ENCODE measurements at places on chromosomes 11 and 22.
A peak's percentile ranks its signal among the peaks of the same experiment; 100 is the strongest.

- no peak for DNase-seq
Measured at GRCh38 chr11:32072872-32073643, 17.8 kb upstream of the RCN1 start.

DNA sequence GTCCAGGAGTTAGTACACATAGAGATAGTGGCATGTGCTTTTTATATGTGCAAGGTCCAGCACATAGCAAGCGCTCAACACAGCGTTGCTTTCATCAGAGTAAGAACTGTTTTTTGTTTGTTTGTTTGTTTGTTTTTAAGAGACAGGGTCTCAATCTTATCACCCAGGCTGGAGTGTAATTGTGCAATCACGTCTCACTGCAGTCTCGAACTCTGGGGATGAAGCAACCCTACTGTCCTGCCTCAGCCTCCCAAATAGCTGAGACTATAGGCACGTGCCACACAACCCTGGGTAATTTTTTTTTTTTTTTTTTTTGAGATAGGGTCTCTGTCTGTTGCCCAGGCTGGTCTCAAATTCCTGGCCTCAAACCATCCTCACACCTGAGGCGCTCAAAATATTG is 10.8 kb downstream of the TCN2 start:
- no peak for DNase-seq

GRCh38 chr22:27994481-27995331 is 75.7 kb upstream of the PITPNB start:
- DNase-seq: no peak

DNA sequence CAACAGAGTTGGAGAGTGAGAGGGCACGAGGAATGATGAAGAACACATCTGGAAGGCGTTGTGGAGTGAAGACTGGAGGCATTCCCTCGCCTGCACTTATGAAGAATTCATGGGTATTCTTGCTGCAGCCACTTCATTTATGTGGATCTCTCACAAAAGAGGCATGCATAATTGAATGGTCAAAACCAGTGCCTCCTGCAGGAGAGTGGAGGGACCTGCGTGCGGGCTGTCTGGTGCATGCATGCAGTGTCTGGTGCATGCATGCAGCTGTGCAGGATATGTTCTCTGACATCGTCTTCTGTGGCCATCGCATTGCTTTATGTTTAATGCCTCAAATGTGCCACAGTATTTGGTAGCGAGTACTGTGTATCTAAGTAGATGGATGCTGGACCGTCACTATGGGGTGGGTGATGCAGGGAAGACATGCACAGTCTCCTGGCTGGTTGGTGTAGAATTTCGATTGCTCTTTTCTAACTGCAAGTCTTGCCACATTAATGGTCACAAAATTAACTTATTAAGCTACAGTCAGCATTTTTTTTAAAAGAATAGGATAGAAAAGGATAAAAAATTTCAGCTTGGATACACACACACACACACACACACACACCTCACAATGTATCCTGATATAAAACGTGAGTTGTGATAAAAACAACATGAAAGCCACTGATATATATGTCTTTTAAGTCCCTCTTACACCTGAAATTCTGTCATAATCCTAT is 20.9 kb upstream of the NTM start:
- no peak for DNase-seq

DNA sequence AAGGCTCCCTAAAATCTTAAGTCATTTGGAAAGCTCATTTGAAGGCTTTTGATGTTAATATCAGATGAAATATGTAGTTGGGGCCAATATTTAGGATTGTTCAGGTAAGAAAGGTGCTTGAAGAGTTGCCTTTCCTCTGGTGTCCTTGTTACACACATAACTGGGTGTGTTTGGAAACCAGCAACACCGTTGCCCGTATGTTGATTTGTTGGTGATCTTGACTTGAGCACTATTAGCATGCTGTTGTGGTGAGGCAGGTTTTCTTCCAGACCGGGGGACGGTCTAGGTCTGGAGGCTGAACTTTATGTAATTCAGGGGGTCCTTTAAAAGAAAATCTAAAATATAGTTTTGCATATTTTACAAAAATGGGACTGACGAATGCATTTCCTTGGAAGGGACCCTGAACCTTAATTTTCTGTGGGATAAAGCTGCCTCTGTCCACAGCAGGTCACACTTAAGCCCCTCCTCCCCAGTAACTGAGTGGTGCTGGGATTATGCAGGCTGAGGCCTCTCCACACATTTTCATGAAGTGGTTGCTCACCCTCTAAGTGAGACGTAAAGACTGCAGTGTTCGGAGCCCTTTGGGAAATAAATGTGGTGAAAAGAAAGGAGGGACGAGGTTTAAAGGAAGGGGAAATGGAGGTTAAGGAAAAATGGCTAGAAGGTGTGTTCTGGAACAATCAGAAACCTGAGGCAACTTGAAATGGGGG is 1.8 kb downstream of the YWHAH start:
- peak; percentile 60 for DNase-seq

DNA sequence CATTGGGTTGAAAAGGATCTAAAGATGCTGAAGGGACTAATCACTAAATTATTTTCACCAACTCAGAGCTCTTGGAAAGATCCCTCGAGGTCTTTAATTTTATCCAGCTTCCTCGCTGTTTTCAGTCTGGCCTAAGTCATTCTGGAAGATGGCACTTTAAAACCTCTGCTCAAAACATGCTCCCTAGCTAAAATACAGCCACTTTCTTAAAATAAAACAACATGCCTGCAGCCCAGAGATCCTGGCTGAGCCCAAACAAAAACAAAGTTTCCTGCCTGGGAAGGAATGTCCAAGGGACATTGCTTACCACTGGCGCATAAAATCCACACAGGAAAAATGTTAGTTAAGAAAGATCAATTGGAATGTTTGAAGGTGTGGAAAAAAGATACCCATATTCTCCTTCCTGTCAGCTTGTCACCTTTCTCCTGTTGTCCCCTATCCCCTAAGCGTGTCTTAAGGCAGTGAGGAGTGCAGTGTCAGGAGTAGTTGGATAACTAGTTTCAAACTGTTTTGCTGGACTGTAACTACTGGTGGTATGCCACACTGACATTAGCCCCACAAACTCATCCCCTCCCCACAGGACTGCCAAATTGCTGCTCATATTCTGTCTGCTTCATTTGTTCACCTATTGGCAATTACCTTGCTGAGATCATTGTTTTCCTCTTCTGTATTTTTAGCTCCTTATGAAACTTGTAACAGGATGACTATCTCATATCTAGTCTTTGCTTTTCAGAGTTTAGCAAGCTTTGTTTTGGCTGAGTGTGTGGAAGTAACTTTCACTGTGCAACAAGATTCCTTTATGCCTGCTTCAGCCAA is 108.3 kb upstream of the SESN3 start:
- no peak for DNase-seq

GRCh38 chr11:118915396-118915795 is 10.3 kb downstream of the BCL9L start:
- no peak for DNase-seq

- DNase-seq: no peak
Measured at GRCh38 chr11:64571050-64571409, 20.0 kb upstream of the SLC22A12 start.

- DNase-seq: peak; percentile 49
Measured at GRCh38 chr11:35365961-35366360, 53.4 kb downstream of the SLC1A2 start.

DNA sequence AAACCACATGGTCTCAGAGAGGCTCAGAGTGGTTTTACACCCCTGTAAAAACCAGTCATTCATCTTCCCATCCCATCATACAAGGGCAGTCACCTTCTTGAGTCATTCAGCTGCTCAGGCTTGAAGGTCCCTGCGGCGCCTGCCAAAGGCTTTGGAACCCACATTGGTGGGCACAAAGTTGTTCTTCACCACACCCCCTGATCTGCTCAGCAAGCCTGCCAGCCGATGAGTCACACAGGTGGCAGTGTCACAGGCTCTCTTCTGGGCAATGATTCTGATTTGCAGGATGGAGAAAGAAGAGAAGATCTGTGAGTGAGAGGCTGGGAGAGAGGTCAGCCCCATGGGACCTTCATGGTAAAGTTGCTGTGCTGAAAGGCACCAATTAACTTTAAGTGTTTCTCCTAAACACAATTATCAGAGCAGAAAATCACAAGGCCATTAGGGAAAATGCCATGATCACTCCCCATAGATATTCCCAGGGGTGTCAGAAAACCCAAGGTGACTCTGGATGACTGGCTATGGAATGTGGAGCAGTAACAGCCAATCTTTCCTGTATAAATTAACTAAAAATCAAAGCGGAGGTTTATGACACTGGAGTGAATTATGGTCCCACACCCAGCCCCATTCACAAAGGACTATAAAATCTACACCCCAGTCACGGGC is 4.4 kb downstream of the CALCA start:
- DNase-seq: no peak

DNA sequence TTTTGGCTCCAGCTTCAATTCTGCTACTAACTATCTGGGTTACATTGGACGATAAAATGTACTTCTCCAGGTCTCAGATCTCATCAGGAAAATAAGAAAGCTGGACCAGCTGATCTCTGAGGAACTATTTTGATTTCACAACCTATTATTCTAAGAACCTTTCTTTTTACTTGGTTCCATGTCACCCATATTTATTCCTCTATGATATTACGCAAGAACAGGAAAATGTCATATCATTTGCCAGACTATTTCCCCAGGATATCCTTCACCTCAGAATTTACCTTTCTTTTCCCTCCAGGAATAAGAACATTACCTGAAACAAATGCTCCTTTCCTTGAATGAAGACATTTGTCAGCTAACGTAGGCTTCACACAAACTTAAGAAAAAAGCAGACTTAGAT is 387.5 kb upstream of the RAG2 start:
- no peak for DNase-seq

DNA sequence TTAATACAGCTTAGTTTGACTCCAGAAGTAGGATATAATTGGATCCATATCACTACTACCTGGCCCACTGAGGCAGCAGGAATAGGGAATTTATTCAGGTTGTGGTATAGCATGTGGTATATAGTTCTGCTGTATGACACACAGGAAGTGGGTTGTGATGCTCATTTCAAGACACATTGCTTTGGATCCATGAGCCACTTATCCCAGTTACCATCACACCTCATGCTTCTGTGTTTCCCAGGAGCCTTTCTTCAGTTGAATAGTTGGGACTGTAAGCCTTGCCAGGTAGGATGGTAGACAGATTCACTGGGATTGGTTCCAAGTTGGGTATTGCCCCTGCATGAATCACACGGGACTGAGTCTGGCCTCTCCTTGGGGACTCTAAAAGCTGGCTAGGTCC is 9.9 kb upstream of the SLC37A2 start:
- no peak for DNase-seq

- peak; percentile 45 for DNase-seq
Measured at GRCh38 chr22:22745225-22746060, 101.0 kb downstream of the GGTLC2 start.
